ENCODE measurements at places on chromosomes 1 and 21.
A peak's percentile ranks its signal among the peaks of the same experiment; 100 is the strongest.

- DNase-seq: peak; percentile 23
Observed at GRCh38 chr1:57079454-57080157, 113.8 kb upstream of the C8B start.

- DNase-seq: no peak
Observed at GRCh38 chr21:19899645-19900044, 1098.6 kb upstream of the NCAM2 start.

DNA sequence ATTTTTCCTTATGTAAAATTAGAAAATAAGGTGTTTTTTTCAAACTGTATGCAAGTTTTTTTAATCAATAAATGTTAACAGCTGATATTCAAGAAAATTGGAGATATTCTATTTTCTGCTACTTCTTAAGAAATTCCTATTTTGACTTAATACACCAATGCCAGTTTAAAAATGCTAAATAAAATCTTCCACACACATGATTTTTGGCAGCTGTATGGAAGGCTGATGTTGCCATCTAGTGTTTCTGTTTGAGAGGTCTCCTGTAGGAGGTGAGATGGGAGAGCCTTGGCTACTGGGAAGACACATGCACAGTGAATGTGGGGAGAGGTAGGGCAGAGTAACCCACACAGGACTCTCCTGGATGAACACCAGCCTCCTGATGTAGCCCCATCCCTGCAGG is 29.2 kb upstream of the OR2B11 start:
- DNase-seq: peak; percentile 66

GRCh38 chr1:8342325-8342724 is 24.4 kb downstream of the SLC45A1 start:
- no peak for DNase-seq

DNA sequence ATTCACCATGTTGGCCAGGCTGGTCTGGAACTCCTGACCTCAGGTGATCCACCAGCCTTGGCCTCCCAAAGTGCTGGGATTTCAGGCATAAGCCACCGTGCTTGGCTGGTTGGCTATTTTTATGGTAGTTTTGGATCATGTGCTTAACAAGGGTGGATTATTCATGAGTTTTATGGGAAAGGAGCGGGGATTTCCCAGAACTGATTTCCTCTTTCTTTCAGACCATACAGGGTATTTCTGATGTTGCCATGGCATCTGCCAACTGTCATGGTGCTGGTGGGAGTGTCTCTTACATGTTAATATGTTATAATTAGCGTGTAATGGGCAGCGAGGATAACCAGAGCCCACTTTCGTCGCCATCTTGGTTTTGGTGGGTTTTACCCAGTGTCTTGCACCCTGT is 3.2 kb downstream of the TRPM2 start:
- DNase-seq: no peak

GRCh38 chr1:22749919-22750684 is 39.5 kb downstream of the EPHB2 start:
- DNase-seq: no peak

DNA sequence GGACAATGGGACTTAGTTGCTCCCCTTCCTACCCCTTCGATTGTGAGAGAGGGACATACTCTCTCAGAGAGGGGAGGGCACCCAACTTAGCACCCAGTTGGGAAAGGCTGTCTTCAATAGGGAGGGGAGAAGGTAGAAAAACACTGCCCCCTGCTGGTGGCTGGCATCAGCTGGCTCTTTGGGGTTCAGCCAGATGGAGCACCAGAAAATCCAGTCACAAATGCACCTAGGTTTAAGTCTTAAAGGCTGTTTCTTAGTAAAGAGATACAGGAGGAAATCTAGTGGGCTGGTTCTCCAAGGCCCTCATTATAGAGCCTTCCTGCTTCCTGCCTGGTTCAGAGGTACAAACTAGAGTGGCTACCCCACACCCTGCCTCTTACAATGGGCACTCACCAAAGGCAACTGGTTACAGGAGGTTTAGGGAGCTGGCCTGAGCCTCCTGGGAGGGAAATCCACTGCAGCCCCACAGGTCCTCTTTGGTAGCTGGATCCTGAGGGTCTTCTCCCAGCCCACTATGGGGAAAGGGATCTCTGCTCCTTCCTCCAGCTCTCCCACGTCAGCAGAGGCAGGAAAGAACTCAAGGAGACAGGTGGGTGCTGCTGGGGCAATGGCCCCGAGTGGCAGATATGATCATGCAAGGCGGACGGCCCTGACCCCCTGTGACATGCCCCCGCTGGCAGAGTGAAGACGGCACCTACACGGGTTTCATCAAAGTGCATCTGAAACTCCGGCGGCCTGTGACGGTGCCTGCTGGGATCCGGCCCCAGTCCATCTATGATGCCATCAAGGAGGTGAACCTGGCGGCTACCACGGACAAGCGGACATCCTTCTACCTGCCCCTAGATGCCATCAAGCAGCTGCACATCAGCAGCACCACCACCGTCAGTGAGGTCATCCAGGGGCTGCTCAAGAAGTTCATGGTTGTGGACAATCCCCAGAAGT is 28.3 kb downstream of the EIF2D start:
- peak; percentile 84 for DNase-seq
